Smooth muscle cell of the coronary artery (primary cell): ENCODE measurements at places on chromosomes 12 and 14. TPM values are rescaled to one million over a fixed set of nuclear protein-coding genes. Genes with fewer than 3 reads are reported as not detected.

The IFNG-AS1 gene
- total RNA-seq = not detected in 2 replicates

The OTUB2 gene
- total RNA-seq = 1.3 and 1.5 TPM in 2 replicates

The LGMN gene
- 65.4 and 110 TPM in 2 replicates for total RNA-seq

The PELI2 gene
- total RNA-seq = 11.0 and 67.4 TPM in 2 replicates

The BCDIN3D gene
- total RNA-seq = 3.7 and 4.0 TPM in 2 replicates

The CLEC4D gene
- total RNA-seq = not detected in 2 replicates
